Activated CD8-positive, alpha-beta memory T cell treated with anti-CD3 and anti-CD28 coated beads, Interleukin-2, amount 10 ng/mL, durations not matched to agents 7 days and 5 days (primary cell): ENCODE measurements at places on chromosomes 13 and 19.

DNA sequence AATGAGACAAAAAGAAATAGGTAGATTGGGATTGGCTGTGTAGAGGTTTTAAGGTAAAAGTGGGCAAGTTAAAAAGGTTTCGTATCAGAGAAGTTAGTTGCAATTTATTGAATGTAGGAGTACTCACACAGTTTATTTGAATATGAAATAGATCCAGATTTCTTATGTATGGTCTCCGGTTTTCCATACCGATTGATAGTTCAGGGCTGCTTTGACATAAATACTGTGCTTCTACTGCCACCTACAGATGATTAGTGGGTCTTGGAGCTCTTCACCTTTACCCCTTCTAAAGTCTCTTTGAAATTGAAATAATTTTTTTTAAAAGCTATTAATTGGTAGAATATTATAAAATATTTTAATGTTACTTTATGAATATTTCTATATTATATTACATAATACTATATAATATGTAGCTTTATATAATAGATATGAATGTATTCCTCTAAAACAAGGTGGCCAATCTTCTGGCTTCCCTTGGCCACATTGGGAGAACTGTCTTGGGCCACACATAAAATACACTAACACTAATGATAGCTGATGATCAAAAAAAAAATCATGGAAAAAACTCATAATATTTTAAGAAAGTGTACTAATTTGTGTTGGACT is 7.7 kb upstream of the GPR18 start:
- DNase-seq = no peak

- no peak for DNase-seq
These were observed 161.6 kb downstream of the PAN3 start for GRCh38 chr13:28299916-28300315.

DNA sequence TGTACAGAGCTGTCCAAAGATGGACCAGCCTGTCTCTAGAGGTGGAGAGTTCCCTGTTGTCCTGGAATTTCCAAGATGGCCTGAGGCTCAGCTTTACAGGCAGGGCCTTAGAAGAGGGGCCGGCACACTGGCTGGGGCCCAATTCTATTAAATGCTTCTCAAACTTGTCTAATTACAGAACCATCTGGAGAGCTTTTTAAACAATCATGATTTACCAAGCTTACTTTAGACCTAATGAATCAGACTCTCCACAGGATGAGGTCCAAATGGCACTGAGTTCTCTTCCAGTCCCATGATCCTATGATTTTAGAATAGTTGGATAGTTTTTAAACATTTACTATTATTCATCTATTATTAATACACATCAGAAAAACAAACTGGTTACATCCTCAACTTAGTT is 123.5 kb downstream of the DNAJC3 start:
- DNase-seq = no peak

DNA sequence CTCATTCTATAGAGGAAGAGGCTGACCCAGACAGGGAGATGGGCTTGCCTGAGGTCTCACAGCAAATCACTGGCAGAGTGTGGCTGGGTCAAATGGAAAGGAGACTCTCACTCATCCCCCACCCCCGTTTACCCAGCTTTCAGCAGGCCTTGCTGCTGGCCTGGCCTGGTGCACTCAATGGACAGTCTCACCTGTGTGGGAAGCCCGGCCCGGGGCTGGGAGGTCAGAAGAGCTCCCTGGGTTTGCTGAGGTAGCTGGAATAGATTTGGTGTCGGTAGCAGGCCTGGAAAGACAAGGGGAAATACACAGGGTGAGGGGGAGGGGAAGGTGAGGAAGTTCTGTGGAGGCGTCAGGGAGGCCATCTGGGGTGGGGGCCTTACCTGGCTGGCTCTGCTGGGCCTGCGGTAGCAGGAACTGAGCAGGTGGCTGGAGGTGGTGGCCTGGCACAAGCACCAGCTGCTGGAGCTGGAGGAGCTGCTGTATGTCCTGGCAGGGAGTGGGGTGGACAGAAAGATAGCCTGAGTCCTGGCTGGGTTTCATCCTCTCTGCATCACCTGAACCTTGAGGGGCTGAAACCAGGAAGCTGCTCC is 23.5 kb downstream of the ZNF574 start:
- DNase-seq = no peak

DNA sequence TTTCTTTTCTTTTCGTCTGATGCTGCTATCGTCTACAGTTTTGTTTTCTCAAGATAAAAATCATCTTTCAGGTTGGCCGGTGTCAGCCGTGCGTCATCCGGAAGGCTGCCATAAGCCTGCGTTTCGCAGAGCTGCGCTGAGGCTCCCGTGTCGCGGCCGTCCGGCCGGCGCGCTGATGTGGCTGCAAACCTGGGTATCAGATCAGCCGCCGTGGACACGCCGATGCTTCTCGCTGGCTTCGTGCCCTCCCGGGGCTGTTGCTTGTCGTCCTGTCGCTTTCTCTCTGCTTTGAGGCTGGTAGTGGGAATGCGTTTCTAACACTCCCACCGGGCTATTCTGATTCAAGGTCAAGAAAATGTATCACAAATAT is 45.9 kb upstream of the TFDP1 start:
- no peak for DNase-seq

DNA sequence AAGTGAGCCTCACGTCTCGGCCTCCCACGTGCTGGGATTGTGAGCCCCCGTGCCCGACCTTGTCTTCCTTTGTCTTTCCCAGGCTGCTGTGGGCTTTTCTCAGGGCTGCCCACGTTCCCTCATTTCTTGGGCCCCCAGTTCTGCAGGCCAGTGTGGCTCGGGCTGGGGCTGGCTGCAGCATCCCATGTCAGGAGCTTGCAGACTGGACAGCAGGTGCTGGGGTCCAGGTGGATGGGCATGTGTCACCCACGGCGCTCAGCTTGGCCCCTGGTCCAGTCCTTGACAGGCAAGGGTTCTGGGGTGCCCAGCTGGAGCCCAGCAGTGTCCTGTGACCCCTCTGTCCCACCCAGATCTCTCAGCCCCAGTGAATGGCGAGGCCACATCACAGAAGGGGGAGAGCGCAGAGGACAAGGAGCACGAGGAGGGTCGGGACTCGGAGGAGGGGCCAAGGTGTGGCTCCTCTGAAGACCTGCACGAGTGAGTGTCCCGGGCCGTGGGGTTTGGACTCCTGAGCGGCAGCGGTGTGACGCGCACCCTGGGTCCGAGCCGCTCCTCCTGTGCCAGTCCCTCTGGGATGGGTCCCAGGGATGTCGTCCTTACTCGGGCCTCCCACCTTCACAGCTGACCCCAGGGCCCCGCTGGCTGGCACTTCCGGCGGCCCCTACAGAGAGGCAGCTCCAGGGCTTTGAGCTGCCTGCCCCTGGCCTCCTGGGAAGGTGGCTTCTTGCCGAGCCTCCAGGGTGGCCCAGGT is 17.3 kb downstream of the PLIN4 start:
- DNase-seq = no peak
